Left ventricle myocardium superior (tissue), 1 donor: ENCODE measurements at places on chromosomes 6 and 20. TPM values are rescaled to one million over a fixed set of nuclear protein-coding genes. Genes with fewer than 3 reads are reported as not detected.

- DNase-seq = no peak
These were observed 95.2 kb downstream of the YTHDF1 start for GRCh38 chr20:63120808-63121090.

- DNase-seq = peak; percentile 46
These were observed 909 bp upstream of the NUDT3 start for GRCh38 chr6:34393191-34393965.

The RGS19 gene
- total RNA-seq = 5.4 TPM

The MRPL2 gene
- total RNA-seq = 116 TPM

The SYCP2 gene
- total RNA-seq = 2.8 TPM
